ENCODE measurements at places on chromosomes 7 and 10.
A peak's percentile ranks its signal among the peaks of the same experiment; 100 is the strongest.

- peak; percentile 40 for DNase-seq
Measured at GRCh38 chr7:96321031-96321657, 754 bp downstream of the SLC25A13 start.

DNA sequence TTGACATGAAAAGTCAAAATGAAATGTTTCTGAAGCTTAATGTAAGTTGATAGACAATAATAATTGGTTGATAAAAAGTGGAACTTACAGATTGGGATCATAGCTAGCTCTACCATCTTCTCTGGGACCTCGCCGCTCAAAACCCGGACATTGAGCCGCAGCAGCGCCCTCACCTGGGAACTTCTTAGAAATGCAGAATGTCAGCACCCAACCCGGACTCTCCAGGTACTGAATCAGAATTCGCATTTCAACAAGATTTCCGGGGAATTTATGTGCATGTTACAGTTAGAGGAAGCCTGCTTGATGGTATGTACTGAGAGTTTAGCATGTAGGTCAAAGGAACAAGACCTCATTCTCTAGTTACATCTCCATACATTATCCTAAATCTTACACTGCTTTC lies 36.7 kb upstream of the ABLIM1 start:
- DNase-seq: peak; percentile 35

- DNase-seq: no peak
Measured at GRCh38 chr10:119177708-119178371, 772 bp downstream of the PRDX3 start.

DNA sequence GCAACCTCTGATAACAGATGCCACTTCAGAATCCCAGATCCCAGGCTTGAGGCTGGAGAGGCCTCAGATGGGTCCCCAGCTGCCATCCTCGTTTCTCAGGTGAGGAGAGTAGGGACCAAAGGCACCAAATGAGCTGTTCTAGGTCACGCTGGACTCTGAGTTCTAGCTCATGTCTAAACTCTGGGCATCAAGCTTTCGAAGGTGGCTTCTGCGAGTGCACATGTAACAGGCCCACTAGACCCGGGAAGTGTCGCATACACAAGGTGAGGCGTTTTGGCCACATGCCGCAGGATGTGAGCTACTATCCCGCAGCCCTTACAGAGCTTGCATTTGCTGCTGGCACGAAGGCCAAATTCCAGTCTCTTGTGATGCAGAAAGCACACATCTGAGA lies 355.1 kb upstream of the SHH start:
- DNase-seq: no peak

DNA sequence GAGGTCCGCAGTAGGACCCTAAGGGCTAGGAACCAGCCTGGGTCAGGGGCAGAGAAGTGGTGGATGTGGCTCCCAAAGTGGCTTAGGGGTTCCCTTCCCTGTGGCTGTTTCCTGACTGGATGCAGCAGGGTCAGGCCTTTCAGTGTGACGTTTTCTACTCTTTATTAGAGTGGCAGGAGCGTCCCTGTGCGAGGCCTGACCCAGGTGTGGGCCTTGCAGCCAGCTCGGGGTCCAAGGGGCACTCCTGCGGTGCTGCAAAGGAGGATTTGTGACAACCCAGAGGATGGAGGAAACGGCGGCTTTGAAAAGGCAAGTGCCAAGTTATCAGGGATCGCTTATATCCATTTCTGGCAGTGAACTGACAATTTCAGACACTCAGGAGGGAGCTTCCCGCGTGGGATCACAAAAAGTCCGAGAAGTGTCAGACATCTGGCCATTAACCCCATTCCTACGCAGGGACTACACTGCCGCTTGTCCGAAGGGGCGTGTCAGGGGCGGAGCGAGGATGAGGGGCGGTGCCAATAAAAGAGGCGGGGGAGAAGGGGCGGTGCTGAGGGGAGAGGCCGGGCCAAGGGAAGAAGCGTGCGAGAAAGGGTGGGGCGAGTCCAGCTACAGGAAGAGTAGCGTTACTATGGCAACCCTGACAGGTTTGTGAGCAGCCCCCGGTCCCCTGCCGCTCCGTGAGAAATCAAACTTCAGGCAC lies 98.8 kb upstream of the ZNF722 start:
- peak; percentile 79 for DNase-seq

DNA sequence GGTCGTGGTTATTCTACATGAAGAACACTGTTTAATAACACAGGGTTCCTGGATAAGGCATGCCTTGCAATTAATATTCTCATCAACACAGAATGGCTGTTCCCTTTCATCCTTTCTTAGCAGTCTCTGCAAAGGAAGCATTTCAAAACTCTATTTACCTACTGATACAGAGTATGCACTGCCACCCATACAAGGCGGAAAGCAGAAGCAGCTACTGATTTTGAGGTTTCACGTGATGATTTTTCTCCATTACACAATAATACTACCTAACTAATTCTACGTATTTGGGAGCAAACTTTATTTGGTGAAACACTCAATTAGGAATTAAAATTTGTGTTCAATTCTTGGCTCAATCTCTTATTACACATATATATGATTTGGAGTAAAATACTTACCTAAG lies 43.0 kb upstream of the COL1A2 start:
- DNase-seq: no peak
